ENCODE measurements at places on chromosomes 1 and 21.

DNA sequence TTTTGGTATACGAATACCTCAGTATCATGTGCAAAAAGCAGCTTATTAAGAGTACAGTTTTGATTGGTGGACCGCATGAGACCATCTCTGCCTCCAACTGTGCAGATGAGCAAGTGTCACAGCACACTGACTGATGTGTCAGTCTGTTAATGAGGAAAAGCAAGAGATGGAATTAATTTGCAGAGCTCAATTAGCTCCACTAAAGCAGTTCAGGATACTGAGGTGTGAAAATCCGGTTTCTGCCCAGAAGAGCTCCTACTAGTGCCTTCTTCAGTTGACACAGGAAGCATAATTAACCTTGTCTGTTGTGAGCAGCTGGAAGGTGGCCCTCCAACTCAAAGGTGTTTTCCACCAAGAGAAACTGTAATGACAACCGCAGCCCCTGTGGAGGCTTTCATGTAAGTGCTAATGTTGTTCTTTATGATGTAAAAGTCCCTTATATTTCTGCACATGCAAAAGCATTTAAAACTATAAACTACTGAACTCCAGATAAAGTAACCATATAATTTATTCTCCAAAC is 44.3 kb downstream of the PCNX2 start:
- no peak for DNase-seq

- no peak for DNase-seq
Measured at GRCh38 chr1:107496002-107496401, 355.2 kb downstream of the NTNG1 start.

GRCh38 chr1:227912866-227913265 is 34.9 kb downstream of the WNT9A start:
- DNase-seq = no peak

GRCh38 chr1:201266774-201267173 is 16.5 kb upstream of the PKP1 start:
- DNase-seq = no peak

- no peak for DNase-seq
Measured at GRCh38 chr1:44425341-44426082, 20.5 kb downstream of the RNF220 start.

- DNase-seq = peak; percentile 57
Measured at GRCh38 chr1:206600527-206600926, 11.7 kb downstream of the EIF2D start.
